ENCODE measurements at places on chromosomes 7 and 10.

- no peak overlapping the region for H3K27ac ChIP-seq
- DNase-seq, result no peak
- no peaks in the 10 kb centered on the region for H3K4me1 ChIP-seq
- no peaks in the 10 kb centered on the region for H3K36me3 ChIP-seq
Observed at GRCh38 chr10:71675295-71675970, 44.1 kb downstream of the C10orf105 start.

DNA sequence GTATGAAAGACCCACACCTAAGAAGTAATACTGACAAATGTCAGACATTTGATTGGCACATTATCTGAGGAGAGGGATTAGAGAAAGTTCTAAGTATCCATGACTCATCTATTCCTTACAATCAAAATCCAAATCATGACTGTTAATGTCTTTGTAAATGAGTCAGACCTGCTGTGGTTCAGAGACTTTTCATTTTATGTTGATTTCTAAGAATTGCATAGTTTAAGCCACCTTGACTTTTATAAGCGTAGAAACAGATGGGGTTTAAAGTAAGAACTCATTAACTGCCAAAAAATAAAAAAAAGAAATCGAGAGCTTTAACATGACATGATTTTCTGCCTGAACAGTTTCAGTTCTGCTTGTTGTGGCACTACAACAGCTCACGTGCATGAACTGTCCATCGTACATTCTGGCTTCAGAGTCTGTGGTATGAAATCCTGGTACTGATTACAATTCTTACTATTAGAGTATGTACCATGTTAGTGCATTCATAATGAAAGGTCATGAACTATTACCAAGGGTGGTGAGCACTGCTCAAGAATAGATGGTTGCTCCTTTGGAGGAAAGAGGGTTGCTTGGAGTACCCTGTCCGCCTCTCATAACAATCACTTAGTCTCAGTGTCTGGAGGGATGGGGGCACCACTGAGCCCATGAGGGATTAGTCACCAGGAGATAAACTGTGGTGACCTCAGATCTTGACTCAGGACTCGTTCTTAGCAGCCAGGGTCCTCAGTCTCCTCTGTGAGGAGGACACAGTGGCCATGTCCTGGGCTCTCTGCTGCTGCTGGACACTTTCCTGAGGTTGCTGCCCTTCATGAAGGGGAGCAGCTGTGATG lies 42.2 kb downstream of the ACSM6 start:
- no peaks in the 10 kb centered on the region for H3K27me3 ChIP-seq
- no peak overlapping the region for H3K27ac ChIP-seq
- no peak overlapping the region for H3K4me3 ChIP-seq
- no peaks in the 10 kb centered on the region for H3K4me1 ChIP-seq
- no peak for DNase-seq

GRCh38 chr7:150738591-150739001 lies 1.4 kb downstream of the GIMAP5 start:
- H3K4me3 ChIP-seq, result peak overlapping the region; percentile 86
- no peaks in the 10 kb centered on the region for H3K27me3 ChIP-seq
- H3K27ac ChIP-seq, result peak overlapping the region; percentile 85
- H3K4me1 ChIP-seq, result peaks cover 54% of the 10 kb centered on the region
- peaks cover 41% of the 10 kb centered on the region for H3K36me3 ChIP-seq

DNA sequence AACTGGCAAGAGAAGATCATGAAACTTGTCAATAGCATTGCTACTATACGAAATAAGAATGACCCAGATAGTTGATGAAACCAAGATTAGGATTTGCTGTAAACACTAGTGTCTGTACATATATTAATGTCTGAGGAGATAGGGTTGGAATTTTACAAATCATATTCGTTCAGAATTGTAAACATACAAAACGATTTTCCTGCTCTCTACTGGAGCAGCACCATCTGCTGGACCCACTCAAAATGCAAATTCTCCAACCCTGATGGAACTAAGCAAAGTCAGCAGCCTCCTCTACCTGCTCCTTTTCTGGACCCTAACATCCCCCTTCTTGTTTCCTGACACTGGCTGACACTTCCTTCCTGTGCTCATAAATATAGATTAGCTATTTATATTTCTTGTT lies 29.4 kb upstream of the SGMS1 start:
- no peak overlapping the region for H3K27ac ChIP-seq
- H3K4me1 ChIP-seq, result no peaks in the 10 kb centered on the region
- no peaks in the 10 kb centered on the region for H3K27me3 ChIP-seq
- H3K36me3 ChIP-seq, result no peaks in the 10 kb centered on the region
- H3K4me3 ChIP-seq, result no peak overlapping the region
- no peak for DNase-seq

DNA sequence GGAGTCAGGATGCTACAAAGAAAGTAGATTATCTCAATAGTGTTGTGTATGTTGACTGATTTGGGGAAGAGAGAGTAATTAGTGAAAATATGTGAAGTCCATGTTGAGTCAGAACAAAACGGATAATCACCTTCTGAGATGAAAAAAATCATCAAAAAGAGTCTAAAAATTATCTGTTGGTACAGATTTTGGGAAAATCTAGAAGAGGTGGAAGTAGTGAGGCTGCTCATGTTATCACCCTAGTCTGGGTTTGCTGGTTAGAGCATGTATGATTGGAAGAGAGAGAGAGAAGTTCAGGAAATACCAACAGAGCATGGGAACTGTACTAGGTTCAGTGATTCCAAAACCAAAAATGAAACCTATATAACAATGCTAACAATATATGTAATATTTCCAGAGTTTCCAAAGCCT lies 12.3 kb downstream of the RPA3 start:
- no peaks in the 10 kb centered on the region for H3K36me3 ChIP-seq
- no peak overlapping the region for H3K27ac ChIP-seq
- no peaks in the 10 kb centered on the region for H3K27me3 ChIP-seq
- H3K4me3 ChIP-seq, result no peak overlapping the region

DNA sequence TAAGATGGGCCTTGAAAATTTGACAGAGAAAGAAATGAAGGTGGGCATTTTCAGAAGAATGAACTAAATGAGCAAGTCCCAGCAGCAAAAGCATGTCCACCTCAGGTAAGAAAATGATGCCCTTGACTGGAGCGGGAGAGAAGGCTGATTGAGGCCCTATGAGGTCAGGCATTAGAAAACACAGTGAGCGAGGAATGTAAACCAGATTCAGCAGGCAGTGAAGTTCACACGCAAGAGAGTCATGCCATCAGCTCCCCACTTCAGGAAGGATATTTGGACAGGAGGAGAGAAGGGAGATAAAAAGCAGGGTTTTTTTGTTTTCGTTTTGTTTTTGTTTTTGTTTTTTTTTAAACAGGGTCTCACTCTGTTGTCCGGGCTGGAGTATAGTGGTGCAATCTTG lies 166.4 kb downstream of the PPP1R17 start:
- no peak overlapping the region for H3K27ac ChIP-seq
- no peak overlapping the region for H3K4me3 ChIP-seq
- H3K4me1 ChIP-seq, result no peaks in the 10 kb centered on the region
- no peaks in the 10 kb centered on the region for H3K36me3 ChIP-seq
- no peak for DNase-seq
- no peaks in the 10 kb centered on the region for H3K27me3 ChIP-seq

DNA sequence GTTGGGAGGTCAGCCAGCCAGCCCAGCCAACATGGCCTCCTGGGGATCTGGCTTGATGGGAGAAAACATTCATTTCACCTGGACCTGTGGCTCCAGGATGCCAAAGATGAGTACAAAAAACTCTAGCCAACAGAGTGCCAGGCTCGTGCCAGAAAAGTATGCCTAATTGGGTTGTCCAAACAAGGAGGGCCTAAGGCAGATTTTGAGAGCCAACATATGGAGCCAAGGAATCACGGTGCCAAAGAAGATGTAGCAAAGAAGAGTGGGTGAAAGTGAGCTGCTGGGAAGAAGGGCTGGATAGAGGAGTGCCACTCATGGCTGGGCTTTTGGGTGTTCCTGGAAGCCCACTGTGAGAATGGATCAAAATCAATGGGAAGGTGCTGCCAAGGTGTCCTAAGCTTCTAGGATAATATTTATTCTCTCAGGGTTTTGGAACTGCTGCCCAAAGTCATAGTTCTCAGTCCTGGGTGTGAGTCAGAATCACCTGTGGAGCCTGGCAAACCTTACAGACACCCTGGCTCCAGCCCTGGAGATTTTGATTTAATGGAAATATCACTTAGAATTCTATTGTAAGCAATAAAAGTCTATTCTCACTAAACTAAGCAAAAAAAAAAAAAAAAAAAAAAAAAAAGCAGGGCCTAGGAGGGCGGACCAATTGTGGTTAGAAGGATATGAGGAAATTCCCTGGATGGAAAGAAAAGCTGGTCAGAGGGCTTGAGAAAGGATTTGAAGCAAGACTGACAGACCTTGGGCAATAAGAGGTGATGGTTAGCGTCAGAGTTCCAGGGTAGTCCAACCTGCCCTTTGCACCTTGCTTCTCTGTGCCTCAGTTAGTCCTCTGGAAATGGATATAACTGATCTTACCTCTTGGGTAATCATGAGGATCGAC lies 182.2 kb upstream of the PRR15 start:
- no peak overlapping the region for H3K4me3 ChIP-seq
- no peak overlapping the region for H3K27ac ChIP-seq
- H3K27me3 ChIP-seq, result no peaks in the 10 kb centered on the region
- no peaks in the 10 kb centered on the region for H3K4me1 ChIP-seq

DNA sequence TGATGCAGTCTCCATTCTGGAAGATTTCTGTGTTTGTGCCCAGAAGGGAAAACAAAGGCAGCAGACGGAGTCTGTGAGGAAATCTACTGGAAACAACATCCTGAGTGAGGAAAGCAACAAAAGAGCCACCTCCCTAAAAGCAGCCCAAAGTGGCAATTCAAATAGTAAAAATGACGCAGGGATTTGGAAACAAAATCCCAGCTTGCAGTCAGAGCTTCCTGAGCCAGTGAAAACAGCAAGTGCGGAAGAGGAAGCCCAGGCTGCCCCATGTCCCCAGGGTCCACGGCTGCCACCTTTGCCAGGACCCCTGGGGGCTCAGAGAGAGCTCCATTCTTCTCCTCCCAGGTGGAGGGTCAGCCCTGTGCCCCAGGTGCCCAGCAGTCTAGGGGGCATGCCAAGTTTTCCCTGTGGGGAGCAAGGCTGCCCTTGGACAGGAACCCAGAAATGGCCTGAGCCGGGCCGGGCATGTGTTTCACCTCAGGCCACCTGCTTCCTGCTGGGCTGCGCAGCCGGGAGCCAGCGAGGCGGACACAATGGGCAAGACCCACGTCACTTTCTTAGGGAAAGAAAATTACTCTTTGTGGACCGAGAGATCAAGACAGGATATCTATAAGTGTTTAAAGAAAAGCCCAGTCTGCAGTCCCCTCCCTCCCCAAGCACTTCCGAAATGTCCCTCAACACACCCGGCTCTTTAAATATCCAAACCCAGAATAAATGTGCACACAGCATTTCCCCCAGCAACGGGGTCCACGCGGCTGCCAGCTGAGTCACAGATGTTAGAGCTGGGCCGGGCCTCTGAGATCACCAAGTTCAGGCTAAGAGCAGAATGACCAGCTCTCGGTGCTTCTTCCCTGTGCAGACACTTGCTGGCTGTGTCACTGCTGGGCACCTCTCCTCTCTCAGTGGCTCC lies 231.1 kb downstream of the ARHGAP12 start:
- DNase-seq, result no peak
- H3K27me3 ChIP-seq, result no peaks in the 10 kb centered on the region
- H3K36me3 ChIP-seq, result no peaks in the 10 kb centered on the region
- no peak overlapping the region for H3K4me3 ChIP-seq

DNA sequence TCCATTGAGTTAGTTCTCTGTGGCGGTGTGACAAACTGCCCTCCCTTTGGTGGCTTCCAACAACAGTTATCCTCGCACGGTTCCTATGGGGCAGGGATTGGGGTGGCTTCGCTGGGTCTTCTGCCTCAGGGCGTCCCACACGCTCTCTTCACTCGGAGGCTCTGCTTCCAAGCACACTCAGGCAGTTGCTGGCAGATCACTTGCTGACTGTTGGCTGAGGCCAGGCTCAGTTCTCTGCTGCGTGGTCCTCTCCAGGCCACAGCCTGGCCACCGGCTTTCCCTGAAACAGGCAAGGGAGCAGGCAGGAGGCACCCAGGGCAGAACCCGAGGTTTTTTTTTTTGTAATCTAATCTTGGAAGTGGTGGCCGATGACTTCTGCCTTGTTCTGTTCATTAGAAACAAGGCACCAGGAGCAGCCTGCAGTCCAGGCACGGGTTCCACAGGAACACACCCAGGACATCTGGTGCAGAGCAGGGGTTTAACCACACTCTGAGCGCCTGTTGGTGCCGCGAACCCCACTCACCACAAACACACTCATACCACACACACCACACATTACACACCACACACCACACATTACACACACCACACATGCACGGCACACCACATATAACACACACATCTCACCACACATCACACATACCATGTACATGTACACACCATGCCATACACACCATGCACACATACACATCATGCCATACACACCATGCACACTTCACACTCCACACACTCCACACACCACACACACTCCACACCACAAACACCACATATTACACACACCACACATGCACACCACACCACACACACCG lies 112.2 kb downstream of the PTPN20 start:
- no peak overlapping the region for H3K4me3 ChIP-seq
- no peaks in the 10 kb centered on the region for H3K27me3 ChIP-seq
- DNase-seq, result no peak
- no peak overlapping the region for H3K27ac ChIP-seq
- no peaks in the 10 kb centered on the region for H3K36me3 ChIP-seq
- H3K4me1 ChIP-seq, result no peaks in the 10 kb centered on the region

DNA sequence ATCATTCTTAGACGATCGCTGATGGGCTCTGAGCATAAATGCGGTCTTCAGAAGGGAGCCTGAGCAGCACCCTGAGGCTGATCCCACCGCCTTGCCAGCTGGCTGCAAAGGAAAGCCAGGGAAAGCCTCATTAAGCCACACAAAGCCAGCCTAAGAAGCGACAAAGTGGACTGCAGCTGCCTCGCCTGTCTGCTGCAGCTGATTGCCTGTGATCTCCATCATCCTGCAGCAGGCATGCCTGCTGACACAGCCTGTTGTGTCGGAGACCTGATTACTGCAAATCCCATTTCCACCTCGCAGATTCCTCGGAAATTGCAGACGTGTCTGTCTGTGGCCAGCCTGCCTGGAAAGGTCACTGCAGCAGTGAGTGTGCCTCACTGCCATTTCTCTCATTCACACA lies 1087.0 kb upstream of the AUTS2 start:
- H3K4me1 ChIP-seq, result no peaks in the 10 kb centered on the region
- H3K36me3 ChIP-seq, result no peaks in the 10 kb centered on the region
- DNase-seq, result no peak
- no peak overlapping the region for H3K27ac ChIP-seq
- no peak overlapping the region for H3K4me3 ChIP-seq
- H3K27me3 ChIP-seq, result no peaks in the 10 kb centered on the region

DNA sequence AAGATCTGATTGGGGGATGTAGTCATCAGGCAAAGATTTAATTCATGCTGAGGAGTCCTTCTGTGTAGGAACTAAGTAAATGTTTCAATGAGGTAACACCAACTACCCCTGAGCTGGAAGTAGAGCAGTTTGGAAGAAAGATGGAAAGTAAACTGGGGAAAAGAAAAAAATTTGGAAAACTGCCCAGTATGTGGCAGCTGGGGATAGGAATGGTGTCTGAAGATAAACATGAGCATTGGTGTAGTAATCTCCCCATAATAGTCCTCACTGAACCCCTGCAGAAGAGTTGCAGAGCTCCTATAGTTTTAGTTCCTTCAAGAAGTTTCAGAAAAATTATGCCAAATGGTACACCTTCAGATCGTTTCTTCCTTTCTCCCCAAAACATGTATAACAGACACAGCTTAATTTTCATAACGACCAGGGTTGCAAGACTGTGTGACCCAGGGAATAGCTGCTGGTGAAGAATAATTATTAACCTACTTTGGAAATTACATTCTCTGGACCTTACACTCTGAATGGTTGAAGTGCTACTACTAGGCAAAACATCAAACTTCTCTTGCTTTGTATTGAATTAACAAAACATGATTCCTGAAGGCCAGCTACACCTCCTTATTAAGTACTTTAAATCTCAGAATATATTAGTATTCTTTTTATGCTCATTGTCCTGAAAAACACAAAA lies 446.4 kb upstream of the NRG3 start:
- H3K4me1 ChIP-seq, result no peaks in the 10 kb centered on the region
- H3K4me3 ChIP-seq, result no peak overlapping the region
- H3K27ac ChIP-seq, result no peak overlapping the region
- H3K27me3 ChIP-seq, result no peaks in the 10 kb centered on the region
- no peak for DNase-seq

All from effector memory CD4-positive, alpha-beta T cell (primary cell).